ENCODE measurements at places on chromosomes 3 and 15. TPM values are rescaled to one million over a fixed set of nuclear protein-coding genes. Genes with fewer than 3 reads are reported as not detected.

GRCh38 chr3:119490153-119490552, 8.2 kb upstream of the TIMMDC1 start:
- H3K4me3 ChIP-seq: no peak overlapping the region
- DNase-seq: no peak
- H3K27me3 ChIP-seq: no peaks in the 10 kb centered on the region
- no peaks in the 10 kb centered on the region for H3K4me1 ChIP-seq
- peaks cover 50% of the 10 kb centered on the region for H3K36me3 ChIP-seq
- H3K27ac ChIP-seq: no peak overlapping the region

POLR2M gene
- total RNA-seq: 70.3 TPM

CCDC13 gene
- total RNA-seq: 1.1 TPM

GRCh38 chr3:43879166-43879565, 188.4 kb downstream of the ABHD5 start:
- no peaks in the 10 kb centered on the region for H3K4me1 ChIP-seq
- H3K36me3 ChIP-seq: no peaks in the 10 kb centered on the region
- H3K27ac ChIP-seq: no peak overlapping the region
- peak; percentile 94 for DNase-seq
- H3K4me3 ChIP-seq: no peak overlapping the region

- H3K36me3 ChIP-seq: no peaks in the 10 kb centered on the region
- no peaks in the 10 kb centered on the region for H3K4me1 ChIP-seq
- H3K27ac ChIP-seq: no peak overlapping the region
- H3K27me3 ChIP-seq: no peaks in the 10 kb centered on the region
Measured at GRCh38 chr3:118180853-118181252, 853.8 kb downstream of the IGSF11 start.

CMTM7 gene
- 8.9 TPM for total RNA-seq

DNA sequence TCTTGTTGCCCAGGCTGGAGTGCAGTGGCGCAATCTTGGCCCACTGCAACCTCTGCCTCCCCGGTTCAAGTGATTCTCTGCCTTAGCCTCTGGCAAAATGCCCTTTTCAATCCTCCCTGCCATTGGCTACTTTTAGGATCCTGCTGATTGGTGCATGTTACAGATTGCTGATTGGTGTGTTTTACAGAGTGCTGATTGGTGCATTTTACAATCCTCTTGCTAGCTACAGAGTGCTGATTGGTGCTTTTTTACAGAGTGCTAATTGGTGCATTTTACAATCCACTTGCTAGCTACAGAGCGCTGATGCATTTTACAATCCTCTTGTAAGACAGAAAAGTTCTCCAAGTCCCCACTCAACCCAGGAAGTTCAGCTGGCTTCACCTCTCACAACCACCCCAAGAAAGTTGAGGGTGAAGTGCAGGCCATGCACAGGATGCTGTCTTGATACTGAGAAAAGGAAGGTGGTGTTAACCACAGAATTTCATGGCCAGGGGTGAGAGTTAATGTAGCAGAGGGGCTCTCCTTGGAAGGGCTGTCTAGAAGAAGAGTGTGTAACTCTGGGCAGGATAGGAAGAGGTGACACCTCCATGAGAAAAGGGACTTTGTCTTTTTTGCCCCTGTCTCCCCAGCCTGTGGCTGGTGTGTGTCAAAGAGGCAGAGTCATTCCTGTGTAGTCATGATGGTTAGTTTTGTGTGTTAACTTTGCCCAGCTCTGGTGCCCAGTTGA, 145.9 kb downstream of the APBA2 start:
- DNase-seq: no peak
- no peak overlapping the region for H3K27ac ChIP-seq
- no peaks in the 10 kb centered on the region for H3K4me1 ChIP-seq
- H3K4me3 ChIP-seq: no peak overlapping the region
- no peaks in the 10 kb centered on the region for H3K36me3 ChIP-seq

DNA sequence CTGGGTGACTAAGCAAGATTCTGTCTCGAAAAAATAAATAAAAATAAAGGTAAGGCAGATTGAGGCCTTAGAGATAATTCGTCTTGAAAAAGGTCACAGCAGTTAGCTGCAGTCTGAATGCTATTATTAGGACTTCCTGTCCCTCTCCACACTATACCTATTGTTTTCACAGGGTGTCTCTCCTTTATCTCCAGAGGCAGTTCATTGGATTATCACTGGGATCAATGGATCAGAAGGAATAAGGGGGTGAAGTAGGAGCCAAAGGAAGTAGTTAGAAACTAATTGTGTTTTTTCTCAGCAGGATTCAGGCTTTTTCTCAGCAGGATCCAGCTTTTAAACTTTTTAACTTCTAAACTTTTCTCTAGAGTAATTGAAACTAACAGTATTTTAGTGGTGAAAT, 326.9 kb downstream of the IL5RA start:
- H3K4me3 ChIP-seq: no peak overlapping the region
- no peak for DNase-seq
- H3K27me3 ChIP-seq: peaks cover 100% of the 10 kb centered on the region
- H3K36me3 ChIP-seq: no peaks in the 10 kb centered on the region
- H3K27ac ChIP-seq: no peak overlapping the region
- H3K4me1 ChIP-seq: no peaks in the 10 kb centered on the region

DNA sequence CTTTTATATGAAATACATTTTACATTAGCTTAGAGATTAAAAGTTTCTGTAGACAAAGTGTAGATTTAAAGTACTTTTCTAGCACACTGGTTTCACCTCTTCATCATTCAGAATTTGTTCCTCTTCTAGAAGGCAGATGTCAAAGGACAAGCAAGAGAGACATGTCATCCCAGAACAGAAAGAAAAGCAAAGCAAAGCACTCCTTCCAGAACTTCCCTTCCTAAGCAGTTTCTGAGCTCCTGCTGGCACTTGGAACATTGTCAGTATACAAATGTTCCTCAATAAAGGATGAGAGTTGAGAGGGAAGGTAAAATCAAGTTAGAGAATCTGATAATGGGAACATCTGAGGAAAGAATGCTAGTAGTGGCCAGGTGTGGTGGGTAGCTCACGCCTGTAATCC, 26.2 kb downstream of the TMOD3 start:
- no peak for DNase-seq
- H3K4me3 ChIP-seq: no peak overlapping the region
- no peaks in the 10 kb centered on the region for H3K36me3 ChIP-seq
- peaks cover 4% of the 10 kb centered on the region for H3K4me1 ChIP-seq

ITIH3 gene
- total RNA-seq: not detected

- no peak for DNase-seq
- no peak overlapping the region for H3K4me3 ChIP-seq
- peaks cover 41% of the 10 kb centered on the region for H3K27me3 ChIP-seq
- H3K36me3 ChIP-seq: no peaks in the 10 kb centered on the region
Measured at GRCh38 chr3:169152319-169152718, 511.2 kb downstream of the MECOM start.

DNA sequence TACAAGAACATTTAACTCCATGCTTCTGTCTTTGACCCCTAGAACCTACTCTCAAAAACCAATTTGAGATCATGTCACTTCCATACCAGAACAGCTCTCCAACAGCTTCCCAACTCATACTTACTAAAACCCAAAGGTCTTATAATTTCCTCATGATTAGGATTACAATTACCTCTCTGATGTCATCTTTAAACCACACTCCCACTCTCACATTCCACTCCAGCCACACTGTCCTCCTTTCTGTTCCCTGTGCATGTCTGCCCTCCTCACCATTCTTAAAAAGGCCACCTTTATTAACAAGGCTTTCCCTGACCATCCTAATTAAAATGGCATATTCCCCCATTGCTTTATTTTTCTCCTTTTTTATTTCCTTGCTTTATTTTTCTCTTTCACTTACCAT, 18.9 kb downstream of the PHC3 start:
- peaks cover 32% of the 10 kb centered on the region for H3K36me3 ChIP-seq
- no peak for DNase-seq
- H3K27ac ChIP-seq: no peak overlapping the region
- no peaks in the 10 kb centered on the region for H3K4me1 ChIP-seq
- no peaks in the 10 kb centered on the region for H3K27me3 ChIP-seq

- H3K27ac ChIP-seq: peak overlapping the region; percentile 6
- peaks cover 20% of the 10 kb centered on the region for H3K4me1 ChIP-seq
- H3K27me3 ChIP-seq: no peaks in the 10 kb centered on the region
Measured at GRCh38 chr3:146507331-146508120, 36.9 kb downstream of the PLSCR1 start.

Data from endodermal cell (in vitro differentiated cells).